Stimulated activated CD4-positive, alpha-beta T cell treated with anti-CD3 and anti-CD28 coated beads, Interleukin-15, amount 100 ng/mL, for 1 hour (primary cell): ENCODE measurements at places on chromosomes 4 and X.

- DNase-seq = no peak
Observed at GRCh38 chrX:118183606-118184005, 67.0 kb upstream of the KLHL13 start.

DNA sequence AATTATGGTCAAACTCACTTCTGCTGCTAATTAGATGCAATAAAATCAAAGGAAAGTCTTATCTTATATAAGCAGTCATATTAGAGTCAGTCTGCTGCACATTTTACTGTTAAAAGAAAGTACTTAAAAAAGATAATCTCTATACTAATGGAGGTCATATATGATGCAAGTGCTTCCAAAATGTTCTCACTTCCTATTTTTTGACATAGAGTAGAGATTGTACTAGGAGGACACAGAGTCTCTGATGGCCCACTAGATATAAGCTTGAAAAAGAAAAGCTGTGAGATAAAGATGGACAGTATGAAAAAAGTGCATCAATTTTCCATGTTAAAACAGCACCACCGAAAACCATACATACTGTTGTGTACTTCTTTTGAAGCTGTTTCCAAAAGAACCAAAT is 196.9 kb downstream of the KLHL13 start:
- no peak for DNase-seq

DNA sequence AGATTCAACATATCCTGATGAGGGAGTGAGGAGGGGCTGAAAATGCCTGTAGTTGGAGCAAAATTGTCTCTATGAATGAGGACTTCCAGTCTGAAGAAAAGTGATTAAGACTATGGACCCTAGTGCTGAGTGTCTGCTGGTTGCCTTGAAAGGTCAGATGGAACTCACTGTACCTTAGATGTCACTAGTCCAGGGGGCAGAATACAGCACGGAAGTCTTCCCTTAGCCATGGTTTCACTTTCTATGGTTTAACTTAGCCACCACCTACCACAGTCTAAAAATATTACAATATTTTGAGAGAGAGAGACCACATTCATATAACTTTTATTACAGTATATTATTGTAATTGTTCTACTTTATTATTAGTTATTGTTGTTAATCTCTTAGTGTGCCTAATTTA is 223.1 kb downstream of the FMR1NB start:
- DNase-seq = no peak

- DNase-seq = no peak
Observed at GRCh38 chrX:11064851-11065600, 46.1 kb upstream of the HCCS start.
